ENCODE measurements at places on chromosomes 3 and 15.

DNA sequence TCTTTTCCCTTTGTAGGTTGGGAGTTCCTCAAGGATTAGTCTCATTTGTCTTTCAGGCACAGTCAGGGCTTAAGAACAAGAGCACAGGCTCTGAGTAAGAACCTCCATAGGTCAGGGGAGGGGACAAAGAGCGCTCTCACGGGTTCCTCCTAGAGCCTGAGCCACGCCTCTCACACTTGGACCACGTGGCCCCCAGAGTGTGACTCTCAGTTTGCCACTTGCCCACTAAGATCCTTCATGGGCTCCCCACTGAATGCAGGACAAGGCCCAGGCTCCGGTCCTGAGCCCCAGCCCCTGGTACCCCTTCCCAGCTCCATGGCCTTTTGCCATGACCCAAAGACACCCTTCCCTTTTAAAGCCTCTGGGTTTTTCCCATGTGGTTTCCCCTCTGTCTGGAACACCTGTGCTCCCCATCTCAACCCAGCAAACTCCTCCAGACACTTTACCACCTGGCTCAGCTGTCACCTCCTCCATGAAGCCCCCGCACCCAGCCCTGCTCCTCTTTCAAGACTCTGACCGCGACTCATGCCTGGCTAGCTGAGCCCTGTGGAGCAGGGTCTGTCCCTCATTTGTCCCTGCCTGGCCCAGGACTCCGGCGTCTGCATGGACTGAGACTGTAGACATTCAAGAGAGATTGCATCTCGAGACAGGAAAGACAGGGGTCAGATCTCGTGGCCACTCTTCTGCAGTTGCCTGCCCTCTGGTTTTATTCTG lies 32.7 kb downstream of the IQSEC1 start:
- DNase-seq: no peak

DNA sequence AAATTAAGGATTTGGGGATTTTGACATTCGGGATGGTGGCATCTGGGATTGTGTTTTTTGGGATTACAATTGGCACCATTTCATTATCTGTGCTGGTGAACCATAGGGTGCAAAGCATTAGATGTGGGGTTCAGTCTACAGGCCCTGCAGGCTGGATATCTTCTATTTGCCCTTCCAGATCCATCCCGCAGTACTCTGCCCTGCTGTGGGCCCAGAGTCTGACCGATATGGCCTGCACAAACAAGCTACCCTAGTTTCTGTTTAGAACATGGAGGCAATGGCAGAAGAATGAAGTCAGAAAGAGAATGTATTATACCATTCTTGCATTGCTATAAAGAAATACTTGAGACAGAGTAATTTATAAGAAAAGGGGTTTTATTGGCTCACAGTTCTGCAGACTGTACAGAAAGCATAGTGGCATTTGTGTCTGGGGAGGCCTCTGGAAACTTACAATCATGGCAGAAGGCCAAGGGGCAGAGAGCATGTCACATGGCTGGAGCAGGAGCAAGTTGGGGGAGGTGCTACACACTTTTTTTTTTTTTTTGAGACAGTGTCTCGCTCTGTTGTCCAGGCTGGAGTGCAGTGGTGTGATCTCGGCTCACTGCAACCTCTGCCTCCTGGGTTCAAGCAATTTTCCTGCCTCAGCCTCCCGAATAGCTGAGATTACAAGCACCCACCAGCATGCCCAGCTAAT lies 93.7 kb downstream of the NCEH1 start:
- DNase-seq: no peak

DNA sequence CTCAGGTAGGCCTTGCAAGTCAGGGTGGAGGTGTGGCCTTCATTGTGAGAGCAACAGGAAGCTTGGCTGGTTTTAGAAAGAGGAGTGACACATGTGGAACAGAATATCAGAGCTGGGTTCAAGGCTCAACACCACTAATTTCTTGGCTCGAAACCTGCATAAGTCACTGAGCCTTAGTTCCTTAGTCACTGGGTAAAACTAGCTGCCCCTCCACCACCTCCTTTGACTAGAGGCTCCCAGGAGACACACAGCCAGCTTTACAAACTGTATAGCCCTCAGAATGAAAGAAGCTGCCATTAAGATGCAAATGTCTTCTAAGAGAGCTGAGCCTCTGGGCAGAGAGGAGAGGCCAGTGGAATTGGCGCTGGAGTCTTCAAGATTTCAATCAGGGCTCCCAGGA lies 67.7 kb downstream of the CERS3 start:
- no peak for DNase-seq

DNA sequence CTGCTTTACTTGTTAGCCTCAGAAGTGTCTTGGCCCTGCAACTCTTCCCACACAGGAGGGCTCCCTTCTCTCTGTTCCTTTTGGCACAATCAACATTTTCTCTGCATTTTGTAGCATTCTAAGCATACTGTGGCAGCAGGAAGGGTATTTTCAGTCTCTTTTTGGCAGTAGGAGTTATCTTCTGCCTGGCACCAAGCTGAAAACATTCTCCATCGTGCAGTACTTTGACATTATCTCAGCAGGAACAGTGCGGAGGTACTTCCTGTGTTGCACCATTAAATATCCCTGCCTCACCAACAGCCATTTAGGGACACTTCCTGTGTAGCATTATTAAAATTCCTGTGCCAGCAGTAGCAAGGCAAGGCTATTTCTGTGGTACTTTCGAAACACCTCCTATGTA lies 233.2 kb upstream of the SEMA6D start:
- no peak for DNase-seq

- peak; percentile 57 for DNase-seq
These were observed 2.2 kb upstream of the BNIP2 start for GRCh38 chr15:59691194-59691805.

Data from KG1 (cell line).